ENCODE measurements at places on chromosomes 5 and 9. TPM values are rescaled to one million over a fixed set of nuclear protein-coding genes. Genes with fewer than 3 reads are reported as not detected.

The GZMA gene
- 2.6 TPM for total RNA-seq

The TMEM252 gene
- total RNA-seq: not detected

- H3K4me3 ChIP-seq: no peak overlapping the region
- peaks cover 2% of the 10 kb centered on the region for H3K4me1 ChIP-seq
- no peak overlapping the region for H3K27ac ChIP-seq
- no peaks in the 10 kb centered on the region for H3K36me3 ChIP-seq
- H3K27me3 ChIP-seq: peaks cover 29% of the 10 kb centered on the region
These were observed 29.1 kb downstream of the TSPAN17 start for GRCh38 chr5:176676361-176676824.

The ORM2 gene
- total RNA-seq: not detected

DNA sequence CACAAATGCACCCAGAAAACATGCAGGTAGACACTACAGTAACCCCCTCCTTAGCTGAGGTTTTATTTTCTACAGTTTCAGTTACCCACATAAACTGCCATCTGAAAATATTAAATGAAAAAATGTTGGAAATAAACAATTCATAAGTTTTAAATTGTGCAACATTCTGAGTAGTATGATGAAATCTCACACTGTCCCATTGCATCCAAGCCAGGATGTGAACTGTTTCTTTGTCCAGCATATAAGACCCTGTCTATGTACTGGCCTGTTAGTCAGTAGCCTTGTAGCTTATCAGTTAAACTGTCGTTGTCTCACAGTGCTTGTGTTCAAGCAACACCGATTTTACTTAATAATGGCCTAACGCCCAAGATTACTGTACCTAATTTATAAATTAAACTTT lies 630.5 kb downstream of the ANXA1 start:
- H3K4me1 ChIP-seq: peaks cover 5% of the 10 kb centered on the region
- no peak for DNase-seq
- no peaks in the 10 kb centered on the region for H3K27me3 ChIP-seq
- H3K27ac ChIP-seq: no peak overlapping the region
- no peak overlapping the region for H3K4me3 ChIP-seq
- H3K36me3 ChIP-seq: no peaks in the 10 kb centered on the region

- H3K4me1 ChIP-seq: peaks cover 44% of the 10 kb centered on the region
- H3K27me3 ChIP-seq: no peaks in the 10 kb centered on the region
These were observed 528.6 kb upstream of the CLINT1 start for GRCh38 chr5:158387499-158387898.

The ZNF454 gene
- not detected for total RNA-seq

The SCGB3A2 gene
- total RNA-seq: 0.82 TPM

DNA sequence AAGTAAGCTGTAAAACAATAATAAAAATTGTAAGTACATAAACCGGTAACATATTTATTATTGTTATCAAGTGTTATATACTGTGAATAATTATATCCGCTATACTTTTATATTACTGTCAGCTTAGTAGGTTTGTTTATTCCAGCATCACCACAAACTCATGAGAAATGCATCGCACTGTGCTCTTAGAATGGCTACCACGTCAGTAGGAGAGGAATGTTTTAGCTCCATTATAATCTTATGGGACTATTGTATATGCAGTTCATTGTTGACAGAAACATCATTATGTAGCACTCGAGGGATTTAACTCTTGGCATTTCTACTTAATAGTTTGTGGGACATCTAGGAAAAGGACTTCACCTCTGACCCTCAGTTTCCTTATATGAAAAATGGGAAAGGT lies 16.4 kb downstream of the SLC12A2 start:
- H3K4me3 ChIP-seq: no peak overlapping the region
- no peak overlapping the region for H3K27ac ChIP-seq
- no peaks in the 10 kb centered on the region for H3K27me3 ChIP-seq
- peak; percentile 34 for DNase-seq

The MSX2 gene
- 5.6 TPM for total RNA-seq

- DNase-seq: peak; percentile 18
- no peak overlapping the region for H3K4me3 ChIP-seq
- no peaks in the 10 kb centered on the region for H3K36me3 ChIP-seq
- no peaks in the 10 kb centered on the region for H3K27me3 ChIP-seq
- no peak overlapping the region for H3K27ac ChIP-seq
These were observed 492.6 kb upstream of the BRINP1 start for GRCh38 chr9:119861842-119862241.

DNA sequence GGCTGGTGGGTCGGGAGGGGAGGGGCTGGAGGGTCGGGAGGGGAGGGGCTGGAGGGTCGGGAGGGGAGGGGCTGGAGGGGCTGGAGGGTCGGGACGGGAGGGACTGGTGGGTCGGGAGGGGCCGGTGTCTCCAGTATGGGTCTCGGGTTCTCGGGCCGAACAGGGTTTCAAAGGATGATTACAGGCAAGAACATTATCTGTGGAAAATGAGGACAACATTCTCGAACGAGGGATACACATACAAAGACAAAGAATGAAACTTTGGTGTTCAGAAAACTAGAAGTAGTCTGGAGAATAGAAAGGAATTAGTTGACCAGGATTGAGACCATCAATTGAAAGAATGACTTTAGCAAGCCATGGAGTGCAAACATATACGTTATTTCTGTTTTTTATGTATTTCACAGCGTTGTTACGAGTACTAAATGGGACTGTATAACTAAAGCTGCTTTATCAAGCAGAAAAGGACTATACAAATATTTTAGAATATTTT lies 360 bp upstream of the ZCCHC10 start:
- H3K27ac ChIP-seq: no peak overlapping the region
- peak overlapping the region; percentile 68 for H3K4me3 ChIP-seq
- DNase-seq: no peak
- H3K4me1 ChIP-seq: peaks cover 6% of the 10 kb centered on the region
- no peaks in the 10 kb centered on the region for H3K27me3 ChIP-seq
- peaks cover 7% of the 10 kb centered on the region for H3K36me3 ChIP-seq

- no peak for DNase-seq
- no peaks in the 10 kb centered on the region for H3K36me3 ChIP-seq
- H3K27ac ChIP-seq: no peak overlapping the region
- H3K4me1 ChIP-seq: no peaks in the 10 kb centered on the region
These were observed 138.3 kb downstream of the FBXL7 start for GRCh38 chr5:15638296-15638695.

DNA sequence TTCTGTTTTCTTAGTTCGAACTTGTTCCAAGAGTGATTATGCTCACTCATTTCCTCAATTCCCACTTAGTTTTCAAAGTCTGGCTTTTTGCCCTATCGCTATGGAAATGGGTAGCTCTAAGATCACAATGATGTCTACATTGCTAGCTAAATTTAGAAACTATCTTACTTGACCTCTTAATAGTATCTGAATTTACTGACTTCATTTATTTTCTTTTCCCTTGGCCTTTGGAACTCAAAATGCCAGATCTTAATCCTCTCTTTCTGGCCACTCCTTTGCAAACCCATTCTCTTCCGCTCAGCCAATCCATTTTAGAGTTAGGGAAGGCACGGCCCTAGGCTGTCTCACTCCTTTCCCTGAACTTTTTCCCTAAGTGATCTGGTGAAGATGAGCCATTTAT lies 137.0 kb downstream of the FER start:
- peak overlapping the region; percentile 28 for H3K27ac ChIP-seq
- H3K36me3 ChIP-seq: no peaks in the 10 kb centered on the region
- no peak overlapping the region for H3K4me3 ChIP-seq
- DNase-seq: peak; percentile 81

- peaks cover 27% of the 10 kb centered on the region for H3K4me1 ChIP-seq
- peak; percentile 25 for DNase-seq
- H3K4me3 ChIP-seq: no peak overlapping the region
These were observed 371.2 kb downstream of the PDE4D start for GRCh38 chr5:59522201-59522831.

DNA sequence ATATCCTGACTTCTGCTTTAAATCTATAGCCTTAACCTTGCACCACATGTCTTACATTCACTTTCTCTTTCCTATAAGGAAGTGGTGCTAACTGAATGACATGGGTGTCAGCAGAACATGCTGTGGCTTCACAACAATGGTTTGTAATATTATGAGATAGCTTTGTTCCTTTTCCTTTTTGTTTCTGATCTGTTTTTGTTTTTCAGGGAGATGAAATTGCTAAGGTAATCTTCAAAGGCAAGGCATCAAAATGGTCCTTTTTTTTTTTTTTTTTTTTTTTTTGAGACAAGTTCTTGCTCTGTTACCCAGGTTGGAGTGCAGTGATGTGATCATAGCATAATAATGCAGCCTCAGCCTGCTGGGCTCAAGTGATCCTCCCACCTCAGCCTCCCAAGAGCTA lies 53.6 kb upstream of the RANBP6 start:
- H3K27ac ChIP-seq: no peak overlapping the region
- no peaks in the 10 kb centered on the region for H3K36me3 ChIP-seq
- no peaks in the 10 kb centered on the region for H3K4me1 ChIP-seq
- H3K27me3 ChIP-seq: peaks cover 3% of the 10 kb centered on the region

The TAS2R1 gene
- not detected for total RNA-seq

DNA sequence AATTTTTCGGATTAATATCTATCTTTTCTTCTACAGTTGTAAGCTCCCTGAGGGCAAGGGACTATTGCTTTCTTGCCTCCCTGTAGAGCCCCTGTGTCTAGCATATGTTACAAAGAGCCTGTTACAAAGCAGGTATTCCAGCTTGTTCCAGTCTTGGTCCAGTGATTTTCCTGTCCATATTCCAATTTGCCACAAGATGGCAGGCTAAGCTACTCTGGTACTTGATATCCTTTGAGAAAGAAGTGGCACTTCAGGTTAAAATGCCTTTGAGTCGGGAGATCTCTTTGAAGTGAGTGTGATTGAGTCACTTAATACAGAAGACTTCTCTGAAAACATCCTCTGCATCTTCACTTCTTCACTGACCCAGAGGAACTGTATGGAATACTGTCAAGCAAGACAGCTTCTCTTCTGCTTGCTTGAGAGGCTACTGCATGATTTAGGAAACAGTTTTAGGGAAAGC lies 24.5 kb downstream of the CAVIN4 start:
- H3K4me1 ChIP-seq: peaks cover 6% of the 10 kb centered on the region
- peaks cover 9% of the 10 kb centered on the region for H3K27me3 ChIP-seq
- H3K27ac ChIP-seq: no peak overlapping the region
- no peaks in the 10 kb centered on the region for H3K36me3 ChIP-seq
- H3K4me3 ChIP-seq: no peak overlapping the region

DNA sequence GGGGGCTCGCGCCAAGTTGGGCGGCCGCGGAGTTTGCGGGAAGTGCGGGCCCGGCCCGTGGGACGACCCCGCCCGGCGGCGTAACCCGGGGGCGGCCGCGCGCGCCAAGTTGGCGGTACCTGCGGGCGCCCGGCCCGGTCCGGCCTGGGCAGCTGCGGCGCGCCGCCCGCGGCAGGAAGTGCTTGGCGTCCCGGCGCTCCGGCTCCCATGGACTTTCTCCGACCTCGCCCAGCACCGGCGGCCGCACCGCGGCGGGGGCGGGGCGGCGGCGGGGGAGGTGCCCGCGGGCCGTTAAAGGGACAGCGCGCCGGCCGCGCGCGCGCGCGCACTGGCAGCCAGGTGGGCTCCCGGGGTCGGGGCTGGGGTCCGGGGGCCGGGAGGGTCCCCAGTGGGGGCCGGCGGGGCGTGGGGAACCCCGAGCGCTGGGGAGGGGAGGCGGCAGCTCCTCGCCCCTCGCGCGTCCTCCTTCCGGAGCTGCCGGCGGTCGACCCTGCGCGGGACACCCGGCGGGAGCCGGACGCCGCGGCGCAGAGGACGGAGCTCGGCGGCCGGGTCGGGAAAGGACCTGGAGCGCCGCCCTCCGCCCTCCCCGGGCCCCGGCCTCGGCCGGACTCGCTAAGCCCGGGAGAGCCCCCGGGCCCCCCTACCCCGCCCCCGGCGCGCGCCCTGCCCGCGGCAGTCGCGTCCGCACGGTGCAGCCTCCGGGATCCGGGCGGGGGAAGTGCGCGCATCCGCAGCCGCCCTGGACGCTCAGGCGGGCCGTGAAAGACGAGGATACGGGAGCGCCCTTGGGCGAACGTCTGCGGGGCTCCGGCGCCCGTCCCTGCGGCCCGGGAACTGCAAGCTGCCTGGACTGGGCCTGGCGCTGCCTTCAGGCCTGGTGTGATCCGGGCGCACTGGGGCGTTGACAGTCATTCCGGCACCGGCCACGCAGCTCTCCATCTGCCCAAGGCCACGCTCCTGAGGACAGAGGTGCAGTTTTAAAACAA lies at the start of gene NACC2:
NACC2 (minus strand) TSS at position 220 of the 989 bp plus-strand sequence. CDS start 44,768 bp downstream, outside the sequence.
- H3K27me3 ChIP-seq: no peaks in the 10 kb centered on the region
- DNase-seq: peak; percentile 41
- H3K36me3 ChIP-seq: no peaks in the 10 kb centered on the region
- H3K4me1 ChIP-seq: peaks cover 30% of the 10 kb centered on the region
- no peak within 1 kb of the TSS for H3K27ac ChIP-seq

The SCAI gene
- total RNA-seq: 4.9 TPM

DNA sequence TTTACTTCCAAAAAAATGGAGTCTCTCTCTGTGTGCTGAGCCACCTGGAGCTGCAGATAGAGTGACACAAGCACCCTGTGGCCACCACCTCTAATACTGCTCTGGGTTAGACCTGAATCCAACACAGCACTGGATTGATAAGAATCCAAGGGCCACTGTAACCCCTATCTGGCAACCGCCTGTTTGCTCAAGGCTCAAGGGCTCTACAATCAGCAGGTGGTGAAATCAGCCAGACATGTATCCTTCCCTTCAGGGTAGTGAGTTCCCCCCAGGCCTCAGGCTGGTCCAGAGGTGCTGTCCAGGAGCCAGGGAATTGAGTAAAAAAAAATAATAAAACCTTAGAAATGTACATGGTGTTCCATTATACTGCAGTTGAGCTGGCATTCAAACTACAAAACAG lies 509.0 kb downstream of the KIF4B start:
- H3K4me3 ChIP-seq: no peak overlapping the region
- H3K4me1 ChIP-seq: no peaks in the 10 kb centered on the region
- no peak for DNase-seq
- H3K27me3 ChIP-seq: no peaks in the 10 kb centered on the region

DNA sequence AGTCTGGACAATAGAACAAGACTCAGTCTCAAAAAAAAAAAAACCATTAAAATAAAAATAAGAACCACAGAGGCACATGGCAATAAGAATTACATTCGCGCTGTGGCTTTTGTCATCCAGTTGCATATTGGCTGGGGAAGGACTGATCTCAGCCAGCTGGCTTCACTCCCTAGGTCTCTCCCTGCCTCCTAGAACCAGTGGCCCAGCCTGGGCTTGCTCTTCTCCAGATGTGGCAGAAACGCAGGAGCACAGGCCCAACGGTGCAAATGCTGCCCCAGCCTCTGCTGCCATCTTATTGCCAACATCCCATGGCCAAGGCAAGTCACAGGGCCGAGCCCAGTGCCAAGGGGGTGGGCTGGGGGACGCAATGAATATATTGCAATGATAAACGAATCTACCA lies 37.0 kb downstream of the NKX2-5 start:
- peaks cover 15% of the 10 kb centered on the region for H3K4me1 ChIP-seq
- H3K27ac ChIP-seq: no peak overlapping the region
- H3K27me3 ChIP-seq: peaks cover 15% of the 10 kb centered on the region
- DNase-seq: no peak

- no peaks in the 10 kb centered on the region for H3K36me3 ChIP-seq
- no peak overlapping the region for H3K4me3 ChIP-seq
- no peak overlapping the region for H3K27ac ChIP-seq
- H3K4me1 ChIP-seq: no peaks in the 10 kb centered on the region
- no peak for DNase-seq
- no peaks in the 10 kb centered on the region for H3K27me3 ChIP-seq
These were observed 1920.2 kb downstream of the MAT2B start for GRCh38 chr5:165425594-165425993.
